AG04450 (cell line): ENCODE measurements at places on chromosomes 16 and 17.

DNA sequence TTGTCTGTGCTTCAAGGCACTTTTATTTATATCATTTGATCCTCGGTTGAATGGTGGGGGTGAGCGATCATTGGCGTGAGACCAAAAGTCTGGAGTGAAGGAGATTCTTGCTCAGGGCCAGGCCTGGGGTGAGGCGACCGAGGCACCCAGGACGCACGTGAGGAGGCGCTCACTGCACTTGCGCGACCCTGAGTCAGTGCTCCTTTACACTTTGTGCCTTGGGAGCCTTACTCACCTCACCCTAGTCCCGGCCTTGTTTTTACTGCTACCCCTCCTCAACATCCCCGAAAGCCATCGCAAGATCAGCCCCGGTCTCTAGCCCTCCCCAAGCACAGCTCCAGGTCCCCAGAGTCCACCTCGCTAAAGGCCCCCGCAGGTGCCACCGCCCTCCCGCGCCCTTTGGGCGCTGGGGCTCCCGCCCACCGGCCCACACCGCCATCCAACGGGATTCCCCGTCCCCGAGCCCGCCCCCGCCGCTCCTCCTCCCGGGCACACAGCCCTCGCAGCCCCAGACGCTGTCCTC, 496 bp downstream of the EZH1 start:
- DNase-seq, result no peak

- DNase-seq, result no peak
Measured at GRCh38 chr17:57609125-57609877, 135.8 kb downstream of the CCDC182 start.

DNA sequence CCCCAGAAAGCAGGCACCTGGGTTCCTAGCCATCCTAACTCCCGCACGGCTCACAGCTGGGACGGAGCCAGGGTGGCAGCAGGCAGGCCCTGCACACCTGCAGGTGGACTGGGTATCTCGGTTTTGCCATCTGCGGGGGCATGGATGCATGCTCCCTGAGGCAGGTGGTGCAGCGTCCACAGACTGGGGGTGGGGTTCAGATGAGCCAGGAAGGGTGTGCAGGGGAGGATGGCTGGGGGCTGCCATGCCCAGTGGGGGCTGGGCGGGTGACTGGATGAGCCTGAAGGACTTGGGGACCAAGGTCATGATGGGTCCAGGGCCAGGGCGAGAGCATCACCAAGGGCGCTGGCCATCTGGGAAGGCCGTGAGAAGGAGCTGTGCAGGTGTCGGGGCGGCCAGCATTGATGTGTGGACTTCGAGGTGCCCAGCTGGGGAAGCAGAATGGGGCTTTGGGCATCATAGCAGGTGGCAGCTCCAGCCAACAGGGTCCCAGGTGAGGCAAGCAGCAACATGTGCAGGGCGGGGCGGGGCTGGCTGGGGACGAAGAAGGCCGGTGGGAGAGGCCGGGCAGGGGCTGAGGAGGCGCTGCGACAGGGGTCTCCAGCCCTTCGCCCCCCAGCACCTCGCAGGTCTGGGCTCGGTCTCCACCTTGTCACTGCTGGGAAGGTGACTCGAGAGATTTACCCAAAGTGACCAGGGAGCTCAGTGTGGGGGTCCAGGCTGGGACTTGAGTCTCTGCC, 41.0 kb upstream of the ZNF469 start:
- no peak for DNase-seq

DNA sequence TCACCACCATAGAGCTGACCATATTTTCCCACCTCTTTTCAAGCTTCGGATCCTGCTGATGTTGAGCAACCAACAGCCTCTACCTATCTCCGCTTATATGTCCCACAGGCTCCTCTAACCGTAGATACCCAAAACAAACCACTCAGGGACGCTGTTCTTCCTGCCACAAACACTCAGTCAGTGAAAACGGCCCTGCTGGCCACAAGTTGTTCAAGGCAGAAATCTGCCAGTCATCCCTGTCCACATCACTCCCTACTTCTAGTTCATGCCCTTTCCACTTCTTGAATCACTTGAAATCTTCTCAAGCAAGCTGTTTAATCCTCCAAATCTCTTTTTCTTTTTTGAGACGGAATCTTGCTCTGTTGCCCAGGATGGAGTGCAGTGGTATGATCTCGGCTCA, 7.9 kb downstream of the RABEP2 start:
- DNase-seq, result no peak

- DNase-seq, result no peak
Measured at GRCh38 chr16:3059723-3060242, 5.7 kb upstream of the IL32 start.
